ENCODE measurements at places on chromosomes 1 and 21.

- DNase-seq: no peak
These were observed 738.7 kb downstream of the LTN1 start for GRCh38 chr21:28253961-28254360.

DNA sequence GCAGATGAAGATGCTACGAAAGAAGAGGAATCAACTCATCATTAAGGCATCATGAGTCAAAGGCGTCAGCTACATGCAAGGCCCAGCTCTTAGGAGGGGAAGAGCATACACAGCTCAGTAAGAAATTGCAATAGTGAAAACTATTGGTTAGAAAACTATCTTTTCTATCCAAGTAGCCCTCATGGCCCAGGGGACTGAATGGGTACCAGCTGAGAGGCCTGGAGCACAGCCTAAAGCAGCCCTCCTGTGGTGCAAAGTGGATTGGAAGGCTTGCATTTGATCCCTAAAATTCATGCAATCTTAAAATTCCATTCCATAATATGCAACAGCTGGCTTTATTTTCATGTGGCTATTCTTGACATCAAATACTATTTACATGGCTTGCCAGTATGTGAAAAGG, 251.8 kb upstream of the USP24 start:
- no peak for DNase-seq

- no peak for DNase-seq
These were observed 645.0 kb upstream of the PTBP2 start for GRCh38 chr1:96076589-96076988.

GRCh38 chr1:208766832-208767231, 522.6 kb upstream of the PLXNA2 start:
- no peak for DNase-seq

DNA sequence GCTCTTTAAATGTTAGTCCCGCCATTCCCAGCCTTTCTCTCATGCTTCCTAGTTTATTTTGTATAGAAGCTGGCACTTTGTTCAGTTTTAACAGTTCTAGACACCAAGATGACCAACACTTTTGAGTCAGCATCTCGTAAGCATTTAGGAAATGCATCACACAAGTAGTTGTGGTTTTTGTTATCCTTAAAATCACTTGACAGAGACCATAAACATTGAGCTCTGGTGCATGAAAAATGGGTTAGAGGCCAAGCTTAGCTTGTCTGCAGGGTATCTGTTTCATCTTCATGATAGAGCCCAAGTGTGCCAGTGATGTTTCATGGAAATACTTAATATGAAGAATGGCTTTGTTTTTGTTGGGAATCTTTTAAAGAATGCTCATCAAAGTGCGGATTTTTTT, 159.7 kb downstream of the DISP1 start:
- DNase-seq: peak; percentile 95

DNA sequence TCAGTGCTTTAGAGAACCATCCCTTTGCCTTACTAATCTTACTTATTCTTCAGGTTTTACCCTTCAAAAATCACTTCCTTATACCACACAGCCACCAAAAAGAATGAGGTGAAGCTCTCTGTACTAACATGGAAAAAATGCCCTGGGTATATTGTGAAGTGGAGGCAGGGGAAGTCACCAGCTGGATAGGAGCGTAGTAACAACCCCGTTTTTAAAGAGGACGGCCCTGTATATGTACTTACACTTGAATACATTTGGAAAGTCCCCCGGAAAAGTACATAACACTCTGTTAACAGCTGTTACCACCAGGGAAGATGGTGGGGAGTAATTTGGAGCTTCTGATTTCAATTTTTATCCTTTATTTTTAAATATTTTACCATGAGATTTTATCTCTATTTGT, 28.2 kb upstream of the KHDRBS1 start:
- no peak for DNase-seq

DNA sequence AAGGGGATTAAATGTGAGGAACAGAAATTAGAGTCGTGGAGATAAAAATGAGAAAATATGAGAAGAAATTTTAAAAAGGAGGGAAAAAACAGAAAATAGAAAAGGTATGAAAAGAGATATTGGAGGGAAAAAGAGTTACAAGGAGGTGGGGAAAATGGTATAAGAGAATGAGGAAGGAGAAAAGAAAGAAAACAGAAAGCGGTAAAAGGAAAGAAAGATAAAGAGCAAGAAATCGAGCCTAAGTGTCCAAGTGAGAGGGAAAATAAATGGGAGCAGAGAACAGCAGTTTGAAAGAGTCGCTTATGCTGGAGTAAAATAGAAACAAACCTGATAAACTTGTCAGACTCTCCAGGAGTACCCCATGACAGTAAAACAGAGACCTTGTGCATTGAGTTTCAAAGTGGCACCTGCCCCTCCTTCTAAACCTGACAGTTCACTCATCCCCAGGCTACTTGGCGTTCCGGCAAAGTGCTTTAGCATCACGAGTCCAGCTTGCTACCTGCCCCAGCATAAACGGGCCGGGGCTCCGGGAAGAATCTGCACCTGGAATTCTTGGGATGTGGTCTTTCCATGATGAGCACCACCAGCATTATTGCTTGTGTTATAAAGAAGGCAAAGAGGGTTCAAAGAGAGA, 585 bp downstream of the NEGR1 start:
- DNase-seq: no peak

DNA sequence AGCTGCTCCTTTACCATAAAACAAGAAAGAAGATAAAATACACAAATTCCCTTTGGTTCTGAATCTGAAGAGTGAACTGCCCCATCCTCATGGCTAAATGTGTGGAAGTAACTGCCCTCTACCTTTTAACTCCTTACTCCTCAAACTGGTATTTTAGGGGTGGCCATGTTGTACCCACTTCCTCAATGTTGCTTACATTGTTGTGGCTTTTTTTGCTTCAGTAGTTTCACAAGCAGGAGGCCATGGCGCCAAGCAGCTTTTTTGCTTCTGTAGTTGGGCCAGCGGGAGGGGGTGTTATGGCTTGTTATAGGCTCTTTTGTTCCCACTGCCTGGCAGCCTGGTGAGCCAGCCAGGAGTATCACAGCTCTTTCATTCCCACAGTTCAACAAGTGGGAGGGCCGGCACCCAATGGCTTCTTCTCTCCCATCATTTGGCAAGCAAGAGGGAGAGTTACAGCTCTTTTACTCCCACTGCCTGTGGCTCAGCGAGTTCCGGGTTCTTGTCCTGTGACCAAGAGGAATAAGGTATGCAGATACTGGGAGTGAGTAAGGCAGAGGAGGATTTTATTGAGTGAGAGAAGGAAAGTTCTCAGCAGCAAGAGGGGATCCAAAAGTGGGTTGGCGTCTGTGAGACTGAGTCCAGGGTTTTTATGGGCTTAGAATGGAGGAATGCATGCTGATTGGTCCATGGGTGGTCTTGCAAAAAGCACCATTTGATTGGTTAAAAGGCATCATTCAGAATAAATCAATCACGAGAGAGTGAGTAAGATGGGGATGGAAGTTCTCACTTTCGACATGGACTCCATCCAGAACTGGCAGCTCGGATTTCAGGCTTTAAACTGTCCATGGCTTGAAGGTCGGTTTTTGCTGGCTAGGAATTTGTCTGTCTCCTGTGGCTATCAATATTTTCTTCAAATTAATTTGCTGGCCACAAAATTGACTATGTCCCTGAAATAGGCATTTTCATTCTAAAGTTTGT, 429.6 kb downstream of the HLX start:
- no peak for DNase-seq

DNA sequence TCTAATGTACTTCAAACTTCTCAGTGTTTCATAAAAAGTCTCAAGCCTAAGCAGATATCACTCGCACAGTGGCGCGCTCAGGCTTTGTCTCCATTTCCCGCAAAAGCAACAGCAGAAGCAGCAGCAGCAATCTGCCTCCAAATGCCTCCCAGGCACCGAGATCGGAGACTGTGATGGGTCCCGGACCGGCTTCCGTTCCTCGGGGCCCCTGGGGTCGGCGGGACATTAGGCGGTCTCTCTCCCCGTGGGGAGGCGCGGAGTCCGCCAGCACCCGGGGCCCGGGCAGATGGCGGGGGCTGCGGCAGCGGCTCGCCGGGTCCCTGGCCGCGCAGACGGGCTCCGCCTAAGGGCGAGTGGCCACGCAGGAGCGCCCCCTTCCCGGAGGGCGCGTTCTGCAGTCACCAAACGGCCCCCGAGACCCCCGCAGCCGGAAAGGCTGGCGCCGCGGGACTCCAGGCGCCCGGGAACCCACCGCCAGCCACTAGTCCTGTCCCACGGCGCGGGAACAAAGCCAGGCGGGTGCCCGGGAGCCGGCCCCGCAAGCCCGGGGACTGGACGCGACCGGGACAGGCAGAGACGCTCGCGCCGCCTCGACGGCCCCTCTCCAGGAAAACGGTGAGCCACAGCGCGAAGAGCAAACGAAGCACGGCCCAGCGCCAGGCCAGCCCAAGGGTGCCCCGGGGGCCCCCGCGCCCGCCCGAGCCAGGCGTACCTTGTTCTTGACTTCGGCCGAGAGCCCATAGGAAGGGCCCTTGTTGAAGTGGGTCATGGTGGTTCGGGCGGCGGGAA, 590 bp downstream of the CNN3 start:
- peak; percentile 34 for DNase-seq

DNA sequence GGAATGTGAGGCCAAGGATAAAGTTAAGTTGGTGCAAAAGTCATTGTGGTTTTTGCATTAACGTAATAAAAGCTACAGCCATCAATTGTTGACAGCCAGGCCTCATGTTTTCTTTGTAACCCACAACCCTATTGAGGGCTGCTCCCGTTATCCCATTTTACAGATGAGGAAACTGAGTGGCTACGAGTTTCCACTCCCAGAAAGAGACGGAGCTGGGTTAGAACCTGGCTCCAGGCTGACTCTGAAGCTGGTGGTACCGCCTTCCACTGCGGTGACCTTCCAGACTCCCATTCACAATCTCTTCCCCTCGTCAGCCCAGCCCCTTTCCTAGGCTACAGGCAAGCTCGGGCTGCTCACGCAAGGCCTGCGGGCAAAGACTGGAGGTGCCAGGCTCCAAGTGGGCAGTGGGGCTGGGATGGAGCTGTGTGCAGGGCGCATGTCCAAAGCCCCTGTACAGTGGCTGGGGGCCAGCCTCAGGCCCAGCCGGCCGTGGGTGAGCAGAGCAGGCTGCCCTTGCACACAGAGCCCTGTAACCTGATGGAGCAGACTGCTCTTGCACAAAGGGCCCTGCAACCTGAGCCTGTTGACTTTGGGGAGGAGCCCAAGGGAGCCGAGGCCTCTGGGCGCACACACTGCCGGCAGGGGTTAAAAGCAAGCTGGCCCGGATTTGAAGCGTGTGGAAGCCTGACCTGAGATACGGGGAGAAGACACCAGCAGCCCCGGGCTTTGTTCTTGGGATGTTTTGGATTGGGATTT, 97.4 kb upstream of the TMPRSS2 start:
- no peak for DNase-seq

GRCh38 chr1:113647164-113647563, 112.1 kb downstream of the PHTF1 start:
- no peak for DNase-seq

DNA sequence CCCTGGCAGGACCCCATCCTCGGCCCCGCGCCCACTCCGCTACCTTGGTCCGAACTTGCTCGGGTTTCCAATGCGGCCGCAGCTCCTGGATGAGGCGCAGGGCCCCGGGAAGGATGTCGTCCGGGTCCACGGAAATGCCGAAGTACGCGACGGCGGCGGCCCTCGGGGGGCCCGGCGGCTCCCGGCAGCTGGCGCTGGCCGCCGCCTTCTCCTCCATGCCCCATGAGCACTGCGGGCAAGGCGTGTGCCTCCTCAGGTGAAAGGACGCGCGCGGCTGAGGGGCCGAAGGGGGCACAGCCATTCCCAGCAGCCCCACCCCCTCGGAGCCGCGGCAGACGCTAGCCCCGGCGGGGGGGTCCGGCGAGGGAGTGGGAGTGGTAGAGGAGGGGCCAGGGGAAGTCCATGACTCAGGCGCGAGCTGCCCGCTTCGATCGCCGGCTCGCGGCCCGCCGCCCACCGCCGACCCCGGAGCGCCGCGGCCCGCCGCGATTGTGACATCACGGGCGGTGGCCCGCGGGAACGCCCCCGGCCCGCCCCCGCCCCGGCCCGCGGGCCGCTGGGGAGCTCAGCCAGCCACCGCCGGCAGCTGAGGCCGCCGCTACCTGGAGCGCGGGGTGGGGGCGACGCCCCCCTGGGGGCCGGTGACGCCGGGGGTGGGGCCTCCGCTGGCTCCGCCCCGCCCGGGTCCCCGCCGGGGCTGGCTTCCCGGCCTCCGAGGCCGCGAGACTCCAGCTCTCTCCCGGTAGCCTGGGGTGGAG, at the start of gene ETNK2:
TSS of gene ETNK2 (minus strand) at position 493 of the 758 bp plus-strand sequence. CDS start at position 301, 192 bp downstream.
- no peak for DNase-seq

DNA sequence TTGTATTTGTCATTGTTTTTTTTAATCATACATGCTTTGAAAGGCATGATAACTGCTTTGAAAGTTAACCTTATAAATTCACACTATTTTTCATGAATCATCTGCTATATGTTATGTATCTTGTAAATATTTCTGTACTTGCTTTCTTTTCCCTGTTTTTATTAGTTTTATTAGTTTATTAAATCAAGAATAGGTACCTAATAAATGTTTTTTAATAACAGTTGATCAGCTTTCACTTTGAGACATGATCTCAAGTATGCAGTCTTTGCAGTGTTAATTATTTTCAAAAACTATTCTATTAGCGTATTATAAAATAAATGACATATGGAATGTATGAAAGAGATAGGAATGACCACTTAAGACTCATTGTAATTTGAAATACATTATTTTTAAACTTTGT, 110.8 kb upstream of the TENT5C start:
- DNase-seq: no peak

- no peak for DNase-seq
These were observed 48.0 kb downstream of the MARK1 start for GRCh38 chr1:220575718-220576497.

DNA sequence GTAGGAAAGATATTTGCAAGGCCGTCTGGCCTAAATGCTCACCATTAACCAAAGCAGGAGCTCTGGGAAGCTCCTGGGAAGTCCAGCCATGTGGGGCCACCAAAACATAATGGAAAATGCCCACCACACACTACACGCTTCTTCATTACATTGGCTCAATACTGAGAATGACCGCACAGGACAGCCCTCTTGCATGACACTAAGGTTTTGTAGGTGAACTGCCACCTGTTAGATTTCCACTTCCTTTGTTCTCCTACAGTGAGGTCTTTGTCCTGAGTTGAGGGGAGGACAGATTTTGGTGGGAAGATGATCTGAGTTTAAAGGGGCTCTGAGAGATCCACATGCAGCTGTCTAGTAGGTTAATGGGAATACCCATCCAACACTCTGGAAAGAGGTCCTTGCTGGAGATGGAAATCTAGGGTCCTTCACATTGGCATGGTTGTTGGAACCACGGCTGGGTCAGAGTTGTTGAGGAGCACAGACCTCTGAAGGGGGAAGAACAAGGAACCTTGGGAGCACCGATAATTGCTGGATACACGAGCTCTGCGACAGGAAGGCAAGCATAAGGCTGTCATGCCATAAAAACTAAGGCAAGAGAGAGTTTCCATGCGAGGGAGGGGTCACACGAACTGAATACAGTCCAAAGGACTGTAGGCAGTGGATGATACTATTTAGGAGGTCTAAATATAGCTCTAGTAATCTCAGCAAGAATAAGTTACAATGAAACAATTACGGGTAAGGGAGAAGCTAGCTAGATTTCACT, 105.5 kb upstream of the IRF2BP2 start:
- no peak for DNase-seq

GRCh38 chr1:212255705-212256307, 29.4 kb upstream of the PPP2R5A start:
- no peak for DNase-seq
